ENCODE measurements at places on chromosomes 1 and 21.

GRCh38 chr1:8232036-8232757 is 85.7 kb upstream of the SLC45A1 start:
- DNase-seq: no peak

DNA sequence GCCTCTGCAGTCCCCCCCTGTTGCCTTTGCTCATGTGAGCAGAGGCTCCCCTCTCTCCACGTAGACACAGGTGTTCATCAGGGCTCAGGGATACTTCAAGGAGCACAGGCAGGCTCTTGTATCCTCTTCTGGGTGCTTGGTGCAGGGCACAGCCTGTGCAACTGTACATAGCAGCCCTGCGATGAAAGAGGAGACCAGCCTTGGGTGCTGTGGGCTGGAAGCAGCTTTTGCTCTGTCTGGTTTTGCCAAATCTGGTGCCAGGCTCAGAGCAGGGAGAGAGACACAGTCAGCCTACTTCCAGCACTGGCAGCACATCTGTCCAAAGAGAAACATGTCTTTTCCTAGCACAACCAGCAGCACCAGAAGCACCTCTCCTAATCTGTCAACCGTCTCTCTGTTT is 132.1 kb downstream of the ETS2 start:
- DNase-seq: no peak

DNA sequence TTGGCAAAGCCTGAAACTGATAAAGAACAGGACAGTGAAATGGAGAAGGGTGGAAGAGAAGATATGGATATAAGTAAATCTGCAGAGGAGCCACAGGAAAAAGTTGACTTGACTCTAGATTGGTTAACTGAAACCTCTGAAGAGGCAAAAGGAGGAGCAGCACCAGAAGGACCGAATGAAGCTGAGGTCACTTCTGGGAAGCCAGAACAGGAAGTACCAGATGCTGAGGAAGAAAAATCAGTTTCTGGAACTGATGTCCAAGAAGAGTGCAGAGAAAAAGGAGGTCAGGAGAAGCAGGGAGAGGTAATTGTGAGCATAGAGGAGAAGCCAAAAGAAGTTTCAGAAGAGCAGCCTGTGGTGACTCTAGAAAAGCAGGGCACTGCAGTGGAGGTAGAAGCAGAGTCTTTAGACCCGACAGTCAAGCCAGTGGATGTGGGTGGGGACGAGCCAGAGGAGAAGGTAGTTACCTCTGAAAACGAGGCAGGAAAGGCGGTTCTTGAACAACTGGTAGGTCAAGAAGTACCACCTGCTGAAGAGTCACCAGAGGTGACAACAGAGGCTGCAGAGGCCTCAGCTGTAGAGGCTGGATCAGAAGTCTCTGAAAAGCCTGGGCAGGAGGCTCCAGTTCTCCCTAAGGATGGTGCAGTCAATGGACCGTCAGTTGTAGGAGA is 16.3 kb downstream of the CCDC17 start:
- DNase-seq: no peak

GRCh38 chr1:87219141-87219540 is 109.5 kb upstream of the LMO4 start:
- no peak for DNase-seq

DNA sequence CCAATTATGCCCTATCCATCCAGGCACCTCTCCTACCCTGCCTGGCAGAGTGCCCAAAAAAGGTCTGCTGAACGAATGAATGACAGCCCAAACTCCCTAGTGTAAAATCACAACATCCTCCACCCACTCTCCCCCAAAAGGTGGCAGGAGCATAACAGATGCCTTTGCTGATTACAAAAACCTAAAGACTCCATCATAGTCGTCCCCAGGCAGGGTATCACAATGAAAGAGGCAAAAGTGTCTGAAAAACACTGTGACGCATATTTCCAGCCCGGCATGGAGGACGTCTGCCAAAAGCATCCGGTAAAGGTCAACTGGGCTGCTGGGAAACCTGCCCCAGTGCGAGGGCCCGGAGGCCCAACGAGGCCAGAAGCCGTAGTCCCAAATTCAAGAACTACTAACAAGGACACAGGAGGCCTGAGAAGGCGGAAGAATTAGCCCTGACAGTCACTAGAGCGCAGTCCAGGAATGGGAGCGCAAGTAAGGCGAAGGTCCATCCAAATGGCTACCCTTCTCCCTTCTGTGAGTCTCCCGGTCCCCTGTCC is 576 bp downstream of the SMIM12 start:
- no peak for DNase-seq

DNA sequence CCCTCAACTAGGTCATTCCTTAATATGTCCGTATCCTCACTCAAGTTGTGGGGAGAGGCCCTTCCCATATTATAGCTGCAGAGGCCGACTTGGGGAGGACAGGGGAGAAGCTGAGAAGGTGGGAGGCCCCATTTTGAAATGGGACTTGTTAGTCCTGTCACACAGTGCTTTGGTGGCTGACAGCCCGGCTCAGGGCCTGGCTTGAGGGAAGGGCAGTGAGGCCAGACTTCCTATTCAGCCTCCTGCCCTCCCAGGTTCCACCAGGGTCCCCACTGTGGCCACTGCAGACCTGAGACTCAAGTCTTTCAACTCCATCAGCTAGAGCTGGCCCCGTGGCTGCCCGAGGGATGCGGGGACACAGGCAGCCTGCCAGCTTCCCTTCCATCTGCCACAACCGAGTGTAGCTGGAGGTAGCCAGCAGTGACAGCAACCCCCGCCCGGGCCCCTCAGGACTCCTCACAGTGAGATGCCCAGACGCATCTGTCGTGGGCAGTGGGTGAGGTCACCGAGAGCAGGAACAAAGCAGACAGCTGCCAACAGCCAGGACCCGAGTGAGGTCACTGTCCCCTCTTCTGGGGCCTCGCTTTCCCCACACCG is 36.9 kb downstream of the SIM2 start:
- DNase-seq: no peak

DNA sequence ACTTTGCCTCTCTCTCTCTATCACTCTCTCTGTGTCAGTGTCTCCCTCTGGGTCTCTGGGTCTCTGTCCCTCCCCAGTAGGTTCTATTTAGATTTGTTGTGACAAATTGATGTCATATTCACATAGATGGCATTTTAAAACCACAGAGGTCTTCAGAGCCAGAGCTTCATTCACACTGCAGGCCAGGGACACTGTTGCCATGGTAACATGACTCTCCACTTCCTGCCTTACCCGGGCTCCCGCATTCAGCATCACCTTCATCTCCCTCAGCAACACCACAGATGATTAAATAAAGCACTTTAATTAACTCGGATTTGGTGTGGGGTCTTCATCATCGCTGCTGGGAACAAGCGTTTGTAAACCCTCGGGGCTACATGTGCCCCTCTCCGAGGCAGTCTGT is 132.6 kb downstream of the ETS2 start:
- DNase-seq: no peak

- DNase-seq: peak; percentile 77
Observed at GRCh38 chr1:214439352-214440119, 111.9 kb downstream of the PTPN14 start.

- peak; percentile 54 for DNase-seq
Observed at GRCh38 chr1:235642011-235642942, 7.3 kb downstream of the GNG4 start.

DNA sequence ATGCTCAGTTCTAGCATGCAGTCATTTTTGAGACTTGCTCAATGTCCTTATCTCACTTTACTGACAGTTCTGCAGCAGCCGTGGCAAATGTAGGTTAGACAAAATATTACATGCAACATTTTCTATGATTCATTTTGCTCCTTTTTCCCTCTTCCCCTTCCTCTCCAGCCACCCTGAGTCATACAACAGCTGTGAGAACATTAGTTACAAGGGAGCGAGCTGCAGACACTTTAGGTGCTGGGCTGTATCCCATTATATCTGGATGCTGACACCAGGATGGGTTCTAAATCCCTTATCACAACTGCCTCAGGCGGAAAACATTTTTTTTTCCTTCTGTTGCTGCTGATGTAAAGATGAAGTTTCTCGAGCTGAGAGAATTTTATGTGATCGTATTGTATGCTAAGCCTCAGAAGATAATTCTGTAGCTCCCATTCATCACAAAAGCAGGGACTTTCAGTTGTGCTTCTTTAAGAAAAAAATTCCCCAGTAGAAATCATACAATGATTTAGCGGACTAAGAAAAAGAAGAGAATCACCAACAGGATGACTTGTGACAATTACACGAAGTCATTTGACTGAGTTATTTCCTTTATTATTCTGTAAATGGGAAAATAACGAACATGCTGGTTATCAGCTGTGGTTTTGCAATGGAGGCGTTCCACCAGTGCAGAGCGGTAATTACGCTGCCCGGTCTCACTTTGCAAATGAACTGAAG is 345.0 kb downstream of the DISC1 start:
- DNase-seq: peak; percentile 52

DNA sequence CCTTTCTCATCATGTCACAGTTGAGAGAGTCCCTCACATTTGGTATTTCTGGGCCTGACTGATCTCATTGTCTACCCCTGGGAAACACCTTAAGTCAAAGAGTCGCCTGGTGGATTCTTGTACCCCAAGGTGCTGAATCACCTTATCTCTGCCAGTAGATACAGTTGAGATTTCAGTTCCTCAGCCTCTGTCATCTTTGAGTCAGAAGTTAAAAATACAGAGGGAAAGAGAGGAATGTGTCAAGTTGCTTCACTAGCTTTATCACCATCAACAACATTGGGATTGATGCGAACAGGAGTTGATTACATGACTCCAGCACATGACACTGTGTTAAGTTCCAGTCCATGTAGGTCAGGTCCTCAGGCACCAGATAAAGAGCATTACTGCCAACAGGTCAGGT is 513.0 kb downstream of the NUF2 start:
- DNase-seq: no peak

DNA sequence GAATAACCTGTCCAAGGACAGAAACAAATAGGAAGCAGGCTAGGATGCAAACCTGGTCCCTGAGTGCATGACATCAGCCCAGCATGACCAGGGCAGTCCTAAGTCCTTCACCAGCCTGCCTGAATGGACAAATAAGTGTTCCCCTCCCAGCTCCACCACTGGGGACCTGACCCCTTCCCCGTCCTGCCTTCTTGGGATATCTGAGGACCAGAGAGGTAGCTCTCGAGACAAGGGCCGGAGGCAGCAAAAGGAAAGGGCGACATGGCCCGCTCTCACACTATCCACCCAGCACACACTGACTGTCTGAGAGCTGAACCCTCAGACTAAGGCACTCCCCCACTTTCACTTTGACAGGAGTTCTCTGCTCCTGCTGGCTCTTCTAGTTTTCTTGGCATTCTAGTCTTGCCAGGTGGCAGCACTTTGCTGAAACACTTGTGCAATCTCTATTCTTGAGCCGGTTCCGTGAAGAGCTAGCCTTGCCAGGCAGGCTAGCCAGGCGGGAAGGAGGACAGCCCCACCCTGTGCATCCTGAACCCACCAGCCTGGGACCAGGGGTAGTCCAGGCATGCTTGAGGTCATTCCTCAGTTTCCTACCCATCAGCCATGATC is 251.1 kb upstream of the RAB4A start:
- DNase-seq: no peak

GRCh38 chr1:119924948-119925898 is 28.9 kb upstream of the ADAM30 start:
- no peak for DNase-seq

DNA sequence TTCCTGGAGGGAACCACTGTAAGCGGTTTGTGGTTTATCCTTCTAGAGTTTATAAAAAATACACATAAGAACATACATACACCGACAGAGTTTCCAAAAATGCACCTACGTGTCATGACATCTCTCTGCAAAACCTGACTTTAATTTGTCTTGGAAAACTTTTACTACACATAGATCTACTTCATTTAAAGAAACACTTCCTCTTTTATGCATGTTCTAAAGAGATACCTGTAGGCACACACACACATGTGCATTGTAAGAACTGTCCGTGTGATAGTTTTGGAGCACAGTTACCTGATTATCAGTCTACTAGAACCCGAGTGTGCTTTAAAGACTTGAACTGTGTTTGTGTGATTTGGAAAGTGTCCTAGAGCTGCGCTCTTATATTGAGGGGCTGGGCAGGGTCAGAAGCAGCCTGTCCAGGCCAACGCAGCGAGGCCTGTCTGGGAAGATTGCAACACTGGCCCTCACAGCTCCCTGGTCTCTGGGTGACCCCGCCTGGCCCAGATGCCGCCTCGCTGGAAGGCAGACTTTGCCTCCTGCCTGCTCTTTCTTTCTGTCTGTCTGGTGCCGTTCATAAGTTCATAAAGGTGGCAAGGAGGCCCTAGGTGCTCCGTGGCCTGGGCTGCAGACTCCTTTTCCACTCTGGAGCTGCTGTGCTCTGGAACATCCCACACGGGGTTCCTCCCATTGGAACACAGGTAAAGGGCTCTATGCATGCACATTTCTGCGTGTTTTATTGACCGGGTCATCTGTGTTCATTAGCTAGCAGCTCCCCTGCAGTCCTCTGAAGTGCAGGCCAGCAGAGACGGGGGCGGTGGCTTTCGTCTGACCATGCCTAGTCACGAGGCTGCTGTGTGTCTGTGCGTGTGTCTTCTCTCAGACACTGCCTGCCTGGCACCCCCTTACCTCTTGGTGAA is 46.3 kb downstream of the AGPAT3 start:
- no peak for DNase-seq

DNA sequence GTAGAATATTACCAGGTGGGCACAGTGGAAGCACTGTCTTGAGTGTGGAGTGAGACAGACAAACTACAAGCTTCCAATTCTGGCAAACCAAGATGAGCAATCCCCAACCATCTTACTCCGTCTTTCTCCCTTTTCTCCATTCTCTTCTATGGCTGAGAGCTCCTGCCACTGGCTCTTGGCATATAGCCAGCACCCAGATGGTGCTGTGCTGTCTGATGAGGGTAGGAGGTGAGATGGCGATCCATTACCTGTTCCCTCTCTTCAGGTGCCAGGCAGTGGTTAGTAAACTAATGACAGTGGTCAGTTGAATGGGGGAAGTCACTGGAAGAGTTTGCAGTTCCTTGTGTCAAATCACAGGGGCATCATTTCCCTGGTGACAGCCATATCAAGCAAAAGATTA is 108.4 kb downstream of the FNBP1L start:
- no peak for DNase-seq

All from HL-60 (cell line).